ENCODE measurements at places on chromosomes 6 and 20.

- no peak for DNase-seq
These were observed 11.0 kb downstream of the PACSIN1 start for GRCh38 chr6:34476921-34477320.

DNA sequence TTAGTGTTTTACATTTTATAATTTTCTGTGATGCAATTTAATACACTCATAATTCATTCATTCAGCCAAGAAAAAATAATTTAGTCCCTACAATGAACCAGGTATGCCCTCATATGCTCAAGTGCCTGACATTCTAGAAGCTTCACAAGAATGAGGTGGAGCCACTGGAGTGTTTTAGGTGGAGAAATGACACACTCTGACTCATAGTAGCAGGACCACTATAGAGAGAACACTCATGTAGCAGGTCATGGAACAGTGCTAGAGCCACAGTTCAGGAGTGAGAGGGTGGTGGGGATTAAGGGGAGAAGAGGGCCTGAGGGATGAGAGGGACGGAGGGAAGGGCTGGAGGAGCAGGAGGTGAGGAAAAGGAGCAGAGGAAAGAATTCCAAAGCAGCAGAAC, 1.4 kb upstream of the HLA-G start:
- no peak for DNase-seq

- DNase-seq, result no peak
These were observed 28.5 kb upstream of the TMEM14A start for GRCh38 chr6:52642368-52642767.

DNA sequence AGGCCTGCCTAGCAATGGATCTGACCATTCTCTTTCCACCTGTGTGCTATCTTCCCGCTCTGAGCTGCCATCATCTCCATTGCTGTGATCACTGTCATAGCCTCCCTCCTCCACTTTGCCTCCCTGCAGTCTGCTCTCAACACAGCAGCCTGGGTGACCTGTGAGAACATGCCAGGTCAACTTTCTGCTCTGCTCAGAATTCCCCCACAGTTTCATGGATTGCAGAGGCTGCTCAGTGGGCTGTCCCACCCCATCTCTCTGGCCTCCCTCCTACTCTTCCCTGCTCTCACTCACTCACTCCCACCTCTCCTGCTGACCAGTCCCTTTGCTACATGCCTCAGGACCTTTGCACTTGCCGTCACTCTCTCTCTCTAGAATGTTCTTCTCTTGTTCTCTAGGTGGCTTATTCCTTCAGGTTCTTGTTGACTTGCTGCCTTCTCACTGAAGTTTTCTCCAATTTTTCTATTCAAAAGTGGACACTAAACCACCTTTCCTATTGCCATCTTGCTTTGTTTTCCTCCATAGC, 159.9 kb downstream of the CD83 start:
- no peak for DNase-seq

DNA sequence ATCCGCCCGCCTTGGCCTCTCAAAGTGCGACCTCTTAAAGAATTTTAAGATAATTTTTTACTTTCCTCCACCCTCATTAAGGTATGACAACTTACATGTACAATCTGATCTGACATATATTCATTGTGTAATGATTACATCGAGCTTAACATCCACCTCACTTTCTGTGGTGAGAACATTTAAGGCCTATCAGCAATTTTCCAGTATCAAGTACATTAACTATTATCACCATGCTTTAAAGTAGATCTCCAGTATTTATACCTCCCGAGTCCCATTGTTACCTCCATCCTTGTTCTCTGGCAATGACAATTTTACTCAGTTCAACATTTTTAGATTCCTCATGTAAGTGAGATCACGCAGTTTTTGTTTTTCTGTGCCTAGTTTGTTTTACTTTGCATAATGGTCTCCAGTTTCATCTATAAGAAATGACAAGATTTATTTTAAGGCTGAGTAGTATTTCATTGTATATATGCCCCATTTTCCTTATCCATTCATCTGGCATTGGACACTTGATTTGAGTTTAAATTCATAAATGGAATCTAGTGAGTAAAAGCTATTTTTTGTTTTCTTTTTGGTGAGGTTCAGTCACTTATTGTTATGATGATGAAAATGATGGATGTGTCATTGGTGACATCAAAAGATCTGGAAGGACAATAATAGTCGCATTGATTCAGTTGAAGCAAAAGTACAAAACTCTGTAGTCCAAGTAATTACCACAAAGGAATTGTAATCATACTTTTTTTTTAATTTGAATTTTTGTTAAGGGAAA, 87.0 kb downstream of the OR2B2 start:
- no peak for DNase-seq

- DNase-seq, result no peak
These were observed 1278.4 kb upstream of the GJE1 start for GRCh38 chr6:140854318-140854717.

GRCh38 chr6:168349718-168350210, 30.2 kb upstream of the DACT2 start:
- DNase-seq, result no peak

DNA sequence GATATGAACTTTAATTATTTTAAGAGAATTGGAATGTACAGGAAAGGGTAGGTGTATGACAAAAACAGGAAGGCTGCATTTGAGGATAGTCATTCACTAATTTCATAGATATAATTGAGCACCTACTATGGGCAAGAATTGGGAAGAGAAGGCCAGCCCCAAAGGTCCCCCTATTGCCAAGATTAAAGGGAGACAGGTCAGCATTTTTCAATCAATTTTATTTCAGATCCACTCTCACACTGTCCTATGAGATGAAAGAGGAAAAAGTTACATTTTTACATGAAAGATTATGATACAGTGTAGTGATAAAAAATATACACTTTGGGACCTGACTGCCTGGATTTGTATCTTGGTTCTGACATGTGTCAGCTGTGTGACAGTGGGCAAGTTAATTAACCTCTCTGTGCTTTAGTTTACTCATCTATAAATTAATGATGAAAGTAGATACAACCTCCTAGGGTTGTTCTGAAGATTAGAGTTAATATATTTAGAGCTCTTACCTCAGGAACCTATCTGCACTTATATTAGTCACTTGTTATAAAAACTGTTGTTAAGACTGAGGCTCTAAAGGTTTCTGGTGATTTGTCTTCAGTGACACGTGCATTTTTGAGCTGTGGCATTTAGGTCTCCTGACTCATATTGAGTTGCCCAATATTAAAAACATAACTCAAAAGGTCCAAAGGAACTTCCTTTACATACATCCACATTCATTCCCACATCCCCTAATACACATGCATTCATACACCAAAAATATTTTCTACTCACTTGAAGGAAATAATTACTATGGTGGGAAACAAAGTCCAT, 45.7 kb downstream of the SCGN start:
- no peak for DNase-seq

- peak; percentile 33 for DNase-seq
These were observed 77.1 kb downstream of the SGK1 start for GRCh38 chr6:134240665-134241431.

DNA sequence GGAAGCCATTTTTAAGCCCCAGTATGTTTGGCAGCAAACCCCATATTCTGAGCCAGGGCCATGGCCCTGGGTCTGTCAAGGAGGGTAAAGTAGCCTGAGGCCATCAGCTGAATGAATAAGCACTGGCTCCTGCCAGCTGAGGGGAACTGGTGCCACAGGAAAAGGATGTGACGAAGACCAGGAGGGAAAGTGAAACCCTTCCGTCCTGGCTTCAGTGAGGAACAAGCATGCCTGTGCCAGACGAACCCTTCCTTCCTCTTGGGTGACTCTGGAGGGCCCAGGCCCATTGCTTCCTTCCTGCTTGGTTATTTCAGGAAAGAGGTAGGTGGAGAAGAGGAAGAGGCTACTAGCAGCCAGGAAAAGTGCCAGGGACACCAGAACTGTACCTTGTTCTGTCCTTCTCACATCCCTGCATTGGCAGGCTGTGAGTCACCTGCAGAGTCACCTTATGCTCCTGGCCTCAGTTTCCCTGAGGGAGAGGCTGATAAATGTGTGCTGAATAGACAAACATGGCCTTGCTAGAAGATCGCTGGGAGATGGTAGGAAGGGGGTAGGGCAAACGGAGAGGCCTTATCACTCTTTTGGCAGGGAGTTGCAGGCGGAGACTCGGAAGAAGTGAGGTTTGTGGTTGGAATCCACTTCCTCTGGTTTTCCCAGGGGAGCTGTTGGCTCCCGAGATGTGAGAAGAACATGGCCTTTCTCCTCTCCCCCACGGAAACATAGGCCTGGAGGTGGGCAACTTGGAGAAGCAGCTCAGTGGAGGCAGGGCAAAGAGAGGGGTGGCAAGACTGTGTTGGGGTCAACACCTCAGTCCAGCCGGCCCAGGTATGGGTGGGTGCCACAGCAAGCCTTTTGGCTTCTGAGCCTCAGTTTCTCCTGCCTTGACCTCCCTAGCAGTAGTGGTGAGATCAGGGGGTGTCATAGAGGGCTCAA, 37.4 kb downstream of the COX4I2 start:
- peak; percentile 28 for DNase-seq

- DNase-seq, result no peak
These were observed 445.1 kb downstream of the DOK5 start for GRCh38 chr20:54920491-54920890.

GRCh38 chr6:13005994-13006393, 289.4 kb downstream of the PHACTR1 start:
- no peak for DNase-seq

DNA sequence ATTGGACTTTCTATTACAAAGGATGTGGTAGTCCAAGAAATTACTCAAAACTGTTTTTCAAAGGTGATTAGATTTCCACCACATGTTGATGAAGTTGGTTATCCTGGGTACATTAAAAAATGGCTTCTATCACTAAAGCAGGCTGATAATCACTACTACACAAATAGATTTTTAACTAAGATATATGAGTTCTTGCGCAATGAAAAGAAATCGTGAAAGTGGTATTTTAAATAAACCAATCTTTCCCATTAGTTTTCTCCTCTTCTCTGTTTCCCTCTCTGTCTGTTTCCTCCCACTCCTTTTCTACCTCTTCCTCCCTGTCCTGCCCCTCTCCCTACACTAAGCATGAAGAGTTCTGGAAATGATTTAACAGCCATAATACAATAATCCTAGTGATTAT, 487.9 kb upstream of the CITED2 start:
- DNase-seq, result no peak

DNA sequence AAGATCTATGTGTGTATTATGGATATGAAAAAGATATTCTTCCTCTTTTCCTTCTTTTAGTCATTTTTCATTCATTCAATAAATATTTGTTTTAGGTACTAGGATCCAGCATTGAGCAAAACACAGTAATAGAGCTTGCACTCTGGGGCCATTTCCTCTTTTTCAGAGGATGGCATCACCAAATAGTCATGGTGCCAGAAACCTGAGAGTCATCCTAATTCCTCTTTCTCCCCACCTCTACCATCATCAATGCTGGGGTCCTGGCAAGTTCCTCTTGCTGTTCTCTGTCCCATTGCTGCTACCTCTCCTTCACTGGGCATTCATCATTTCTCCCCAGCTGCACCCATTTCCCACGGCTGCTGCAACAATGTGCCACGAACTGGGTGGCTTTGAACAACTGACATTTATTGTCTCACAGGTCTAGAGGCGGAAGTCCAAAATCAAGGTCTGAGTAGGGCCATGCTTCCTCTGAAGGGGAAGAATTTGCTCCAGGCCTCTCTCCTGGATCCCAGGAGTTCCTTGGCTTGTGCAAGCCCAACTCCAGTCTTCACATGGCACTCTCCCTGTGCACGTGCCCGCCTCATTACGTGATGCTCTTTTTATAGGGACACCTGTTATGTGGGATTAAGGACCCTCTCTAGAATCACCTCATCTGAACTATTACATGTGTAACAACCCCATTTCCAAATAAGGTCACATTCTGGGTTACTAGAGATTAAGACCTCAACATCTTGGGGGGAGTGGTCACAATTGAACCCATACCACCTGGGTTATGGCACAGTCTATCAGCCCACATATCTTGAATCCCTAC, 9.5 kb upstream of the IGF2R start:
- no peak for DNase-seq

- DNase-seq, result no peak
These were observed 372.0 kb downstream of the PREX1 start for GRCh38 chr20:48455651-48456365.

Measured in activated CD4-positive, alpha-beta T cell treated with anti-CD3 and anti-CD28 coated beads for 24 hours (primary cell).